ENCODE measurements at places on chromosomes 5 and 9. TPM values are rescaled to one million over a fixed set of nuclear protein-coding genes. Genes with fewer than 3 reads are reported as not detected.
A peak's percentile ranks its signal among the peaks of the same experiment; 100 is the strongest.

Gene SLC22A4
- total RNA-seq: 3.8 TPM

DNA sequence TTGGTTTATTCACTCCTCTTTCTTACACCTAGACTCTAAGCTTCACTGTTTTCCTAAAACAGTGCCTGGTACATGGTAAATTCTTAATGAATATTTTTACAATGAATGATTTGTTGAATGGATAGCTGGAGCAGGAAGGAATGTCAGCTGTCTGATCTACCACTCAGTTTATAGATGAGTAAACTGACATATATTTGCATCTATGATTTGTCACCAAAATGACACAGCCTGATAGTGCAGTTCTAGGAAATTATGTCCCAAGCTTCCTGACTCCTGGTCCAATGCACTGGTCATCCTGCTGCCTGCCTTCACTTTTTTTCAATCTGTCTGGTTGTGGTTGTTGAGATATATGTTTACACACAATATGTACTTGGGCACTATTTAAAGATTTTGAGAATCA is 651.7 kb upstream of the WWC1 start:
- H3K27me3 ChIP-seq: no peaks in the 10 kb centered on the region
- no peaks in the 10 kb centered on the region for H3K36me3 ChIP-seq
- H3K27ac ChIP-seq: peak overlapping the region; percentile 86
- peak; percentile 43 for DNase-seq
- peaks cover 54% of the 10 kb centered on the region for H3K4me1 ChIP-seq
- H3K4me3 ChIP-seq: no peak overlapping the region

Gene PCDHB11
- 1.1 TPM for total RNA-seq

DNA sequence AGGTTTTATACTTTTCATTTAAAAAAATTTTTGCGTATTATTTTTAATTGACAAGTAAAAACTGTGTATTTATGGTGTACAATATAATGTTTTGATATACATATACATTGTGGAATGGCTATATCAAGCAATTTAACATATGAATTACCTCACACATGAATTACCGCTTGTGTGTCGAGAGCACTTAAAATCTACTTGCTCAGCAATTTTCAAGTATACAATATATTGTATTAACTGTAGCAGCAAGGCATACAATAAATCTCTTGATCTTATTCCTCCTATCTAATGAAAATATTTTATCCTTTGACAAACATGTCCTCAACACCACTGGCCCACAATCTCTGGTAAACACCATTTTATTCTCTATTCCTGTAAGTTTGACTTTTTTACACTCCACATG is 224.4 kb upstream of the CYLC2 start:
- no peaks in the 10 kb centered on the region for H3K4me1 ChIP-seq
- H3K27ac ChIP-seq: no peak overlapping the region
- H3K27me3 ChIP-seq: no peaks in the 10 kb centered on the region
- H3K36me3 ChIP-seq: no peaks in the 10 kb centered on the region
- no peak for DNase-seq
- H3K4me3 ChIP-seq: no peak overlapping the region

DNA sequence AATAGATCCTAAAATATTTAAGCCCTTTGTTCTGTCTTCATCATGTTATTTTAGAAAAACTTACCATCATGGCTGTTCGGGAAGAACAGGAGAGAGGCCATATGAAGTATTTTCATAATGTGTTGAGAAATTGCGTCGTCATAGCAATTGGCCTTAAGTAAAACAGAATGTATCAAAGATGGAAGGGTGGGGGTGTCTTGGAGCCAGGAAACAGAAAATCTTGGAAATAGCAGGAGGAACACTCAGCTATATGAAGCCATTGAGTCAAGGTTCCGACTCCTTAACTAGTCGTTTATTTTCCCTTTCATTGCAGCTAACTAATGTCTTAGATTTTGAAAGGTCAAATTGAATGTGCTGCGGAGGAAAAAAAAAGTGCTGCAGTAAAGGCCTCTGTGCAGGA is 1.3 kb downstream of the SPTAN1 start:
- H3K27me3 ChIP-seq: no peaks in the 10 kb centered on the region
- peak overlapping the region; percentile 93 for H3K4me3 ChIP-seq
- peak overlapping the region; percentile 96 for H3K27ac ChIP-seq
- H3K36me3 ChIP-seq: peaks cover 5% of the 10 kb centered on the region
- peaks cover 72% of the 10 kb centered on the region for H3K4me1 ChIP-seq
- peak; percentile 87 for DNase-seq

Gene SPINK7
- not detected for total RNA-seq

Gene FOXD4L5
- under 0.01 TPM for total RNA-seq

Gene SIL1
- 65.1 TPM for total RNA-seq

Gene EGR1
- 2.2 TPM for total RNA-seq

DNA sequence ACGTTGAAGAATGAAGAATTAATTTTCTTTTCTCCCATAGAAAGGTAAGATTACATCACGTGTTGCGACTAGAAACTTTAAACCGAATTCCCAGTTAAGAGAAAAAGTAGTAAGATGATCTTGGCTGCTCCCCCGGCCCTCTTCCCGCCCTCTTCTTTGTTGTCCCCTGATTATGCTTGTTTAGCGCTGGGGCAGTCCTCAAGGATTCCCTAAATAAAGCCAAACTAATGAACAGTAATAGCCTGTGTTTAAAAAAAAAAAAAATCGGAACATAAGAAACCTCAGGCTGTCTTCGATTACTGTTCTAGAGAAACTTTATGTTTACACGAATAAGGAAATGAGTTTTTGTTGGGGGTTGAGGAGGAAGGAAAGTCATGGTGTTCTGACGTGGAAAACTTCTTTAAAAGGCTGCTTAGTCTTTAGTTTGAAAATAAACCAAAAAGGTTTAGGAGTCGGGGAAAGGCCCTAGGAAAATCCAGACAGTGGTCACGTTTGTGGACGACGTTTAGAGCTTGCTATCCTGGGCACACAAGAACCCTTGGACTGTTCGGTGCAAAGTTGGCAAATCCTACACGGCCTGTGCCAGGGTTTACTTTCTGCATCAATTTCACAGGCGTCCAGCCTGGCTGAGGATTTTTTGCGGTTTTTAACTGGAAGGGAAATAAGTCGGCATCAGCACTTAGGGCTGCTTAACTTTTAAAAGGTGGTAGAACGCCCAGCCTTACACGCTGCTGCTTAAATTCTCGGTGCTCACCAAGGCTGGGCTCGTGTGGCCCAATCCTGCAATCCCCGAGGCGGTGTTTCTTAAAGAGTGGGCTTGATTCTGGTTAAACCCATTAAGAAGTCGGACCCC is 1.1 kb upstream of the MAT2B start:
- no peaks in the 10 kb centered on the region for H3K36me3 ChIP-seq
- peak overlapping the region; percentile 89 for H3K27ac ChIP-seq
- peak; percentile 45 for DNase-seq
- H3K27me3 ChIP-seq: no peaks in the 10 kb centered on the region
- peaks cover 55% of the 10 kb centered on the region for H3K4me1 ChIP-seq

DNA sequence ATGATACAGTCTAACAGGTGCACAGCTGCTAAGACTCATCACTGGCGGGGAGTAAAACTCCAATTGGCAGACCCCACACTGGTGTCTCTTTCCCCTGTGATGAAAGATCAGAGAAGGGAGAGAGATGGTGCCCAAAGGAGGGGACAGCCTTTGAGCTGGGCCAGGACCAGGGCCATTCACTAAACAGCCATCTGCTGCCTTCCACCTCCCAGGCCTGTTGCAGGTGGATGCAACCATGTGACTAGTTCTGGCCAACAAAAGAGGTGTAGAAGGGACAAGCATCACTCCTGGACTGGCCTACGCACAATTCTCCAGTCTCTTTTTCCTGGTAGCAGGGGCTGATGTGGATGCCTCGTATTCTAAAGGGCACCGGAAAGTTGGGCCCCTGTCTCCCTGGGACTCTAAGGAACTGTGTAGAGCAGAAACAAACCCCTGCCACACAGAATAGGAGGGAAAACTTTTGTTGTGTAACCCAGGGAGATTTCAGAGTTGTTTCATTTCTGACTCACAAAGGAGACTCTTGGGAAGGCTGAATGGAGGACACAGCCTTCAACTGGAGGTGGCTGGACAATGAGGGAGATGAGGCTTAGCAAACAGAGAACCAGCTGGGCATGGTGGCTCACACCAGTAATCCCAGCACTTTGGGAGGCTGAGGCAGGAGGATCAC is 26.9 kb downstream of the TNIP1 start:
- DNase-seq: peak; percentile 88
- H3K27me3 ChIP-seq: no peaks in the 10 kb centered on the region
- H3K27ac ChIP-seq: no peak overlapping the region
- no peaks in the 10 kb centered on the region for H3K4me1 ChIP-seq

GRCh38 chr9:18786911-18787650 is 245.9 kb downstream of the SAXO1 start:
- H3K4me1 ChIP-seq: peaks cover 33% of the 10 kb centered on the region
- DNase-seq: no peak
- no peaks in the 10 kb centered on the region for H3K27me3 ChIP-seq
- peak overlapping the region; percentile 15 for H3K4me3 ChIP-seq
- peaks cover 50% of the 10 kb centered on the region for H3K36me3 ChIP-seq

GRCh38 chr9:73200694-73201452 is 49.2 kb downstream of the ANXA1 start:
- peaks cover 4% of the 10 kb centered on the region for H3K27me3 ChIP-seq
- no peak overlapping the region for H3K27ac ChIP-seq
- no peaks in the 10 kb centered on the region for H3K4me1 ChIP-seq
- no peak for DNase-seq
- no peak overlapping the region for H3K4me3 ChIP-seq

GRCh38 chr9:134226221-134226930 is 62.0 kb upstream of the RNU6ATAC start:
- H3K27me3 ChIP-seq: peaks cover 14% of the 10 kb centered on the region
- no peaks in the 10 kb centered on the region for H3K36me3 ChIP-seq
- H3K4me3 ChIP-seq: no peak overlapping the region
- H3K4me1 ChIP-seq: peaks cover 4% of the 10 kb centered on the region

DNA sequence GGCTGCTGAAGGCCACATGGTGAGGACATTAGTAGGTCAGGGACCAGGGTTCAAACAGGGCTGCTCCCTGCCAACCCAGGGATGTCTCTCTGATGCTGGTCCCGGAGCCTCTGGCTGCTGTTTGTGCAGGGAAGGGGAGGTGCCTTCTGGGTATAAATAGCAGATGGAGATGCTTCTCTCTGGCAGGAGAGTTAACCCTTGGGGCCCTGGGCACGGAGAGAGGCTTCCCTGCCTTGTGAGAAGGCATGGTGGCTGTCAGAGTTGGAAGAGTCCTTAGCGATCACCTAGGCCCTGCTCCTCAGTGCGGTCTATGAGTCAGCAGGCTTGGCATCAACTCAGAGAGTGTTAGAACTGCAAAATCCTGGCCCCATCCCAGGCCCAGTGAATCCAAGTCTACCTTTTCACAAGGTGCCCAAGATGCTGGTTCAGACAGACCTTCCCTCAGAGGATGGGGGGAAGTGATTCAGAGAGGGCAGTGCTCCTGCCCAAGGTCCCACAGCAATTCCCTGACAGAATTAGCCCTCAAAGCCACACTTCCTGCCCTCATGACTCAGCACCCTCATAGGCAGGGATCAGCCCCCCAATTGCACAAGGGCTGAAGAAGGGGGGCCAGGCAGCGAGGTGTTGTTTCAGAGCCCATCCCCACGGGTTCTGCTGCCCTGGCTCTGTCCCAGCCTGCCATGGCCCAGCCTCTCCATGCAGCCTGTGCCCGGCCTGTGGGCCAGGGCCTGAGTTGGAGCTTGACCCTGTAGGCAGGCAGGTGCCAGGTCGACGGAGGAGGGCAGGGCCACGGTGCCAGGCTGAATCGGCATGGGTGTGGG is 25.6 kb downstream of the CAMK2A start:
- peak; percentile 96 for DNase-seq
- no peaks in the 10 kb centered on the region for H3K27me3 ChIP-seq
- H3K36me3 ChIP-seq: no peaks in the 10 kb centered on the region
- H3K27ac ChIP-seq: peak overlapping the region; percentile 38

- H3K36me3 ChIP-seq: no peaks in the 10 kb centered on the region
- H3K4me3 ChIP-seq: no peak overlapping the region
- H3K4me1 ChIP-seq: peaks cover 11% of the 10 kb centered on the region
- no peak overlapping the region for H3K27ac ChIP-seq
- H3K27me3 ChIP-seq: no peaks in the 10 kb centered on the region
Observed at GRCh38 chr9:133557581-133557980, 23.1 kb downstream of the ADAMTSL2 start.

GRCh38 chr9:33133186-33133585 is 34.0 kb downstream of the B4GALT1 start:
- peak overlapping the region; percentile 31 for H3K27ac ChIP-seq
- no peaks in the 10 kb centered on the region for H3K27me3 ChIP-seq
- peak; percentile 61 for DNase-seq
- peaks cover 60% of the 10 kb centered on the region for H3K36me3 ChIP-seq

Gene ADCY2
- under 0.01 TPM for total RNA-seq

Gene SMU1
- total RNA-seq: 31.1 TPM

DNA sequence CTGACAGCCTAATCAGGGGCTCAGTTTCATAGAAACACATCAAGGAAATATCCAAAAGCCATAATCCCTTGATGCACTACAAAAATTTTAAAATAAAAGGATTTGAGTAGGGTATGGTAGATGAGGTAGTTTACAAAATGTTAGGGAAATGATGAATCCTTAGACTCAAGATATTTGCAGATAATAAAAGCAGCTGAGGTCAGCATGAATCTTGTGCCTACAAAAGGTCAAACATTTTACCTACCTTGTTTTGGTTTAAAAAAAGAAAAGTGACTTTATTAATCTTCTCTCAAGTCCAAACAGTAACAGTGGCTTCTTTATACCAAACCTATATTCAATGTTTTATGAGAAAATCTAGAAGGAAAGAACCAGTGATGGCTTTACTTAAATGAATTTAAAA is 135.5 kb downstream of the BNC2 start:
- peaks cover 5% of the 10 kb centered on the region for H3K36me3 ChIP-seq
- DNase-seq: no peak
- H3K4me1 ChIP-seq: no peaks in the 10 kb centered on the region
- H3K4me3 ChIP-seq: no peak overlapping the region

DNA sequence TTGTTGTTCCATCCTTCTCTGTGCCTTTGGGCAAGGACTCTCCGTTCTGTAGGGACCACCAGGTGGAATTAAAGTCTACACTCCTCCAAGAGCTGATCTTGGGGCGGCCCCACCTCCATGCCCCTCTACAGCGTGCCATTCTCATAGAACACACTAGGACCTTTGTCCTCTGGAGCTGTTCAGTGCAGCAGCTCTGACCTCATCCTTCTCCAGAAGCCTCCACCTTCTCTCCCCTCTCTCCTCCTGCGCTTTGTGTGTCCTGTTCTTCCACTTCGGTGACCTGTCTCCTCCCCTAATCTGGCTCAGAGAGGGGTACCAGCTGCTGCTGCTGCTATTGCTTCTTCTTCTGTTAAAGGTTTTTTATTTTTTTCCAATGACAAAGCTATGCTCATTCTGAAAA is 1.8 kb upstream of the MACROH2A1 start:
- no peak overlapping the region for H3K4me3 ChIP-seq
- no peak overlapping the region for H3K27ac ChIP-seq
- H3K4me1 ChIP-seq: peaks cover 22% of the 10 kb centered on the region
- H3K27me3 ChIP-seq: no peaks in the 10 kb centered on the region
- DNase-seq: no peak

Gene NOXA1
- total RNA-seq: 0.88 TPM

Gene PIP5K1B
- not detected for total RNA-seq

Measured in osteoblast (primary cell).